ENCODE measurements at places on chromosomes 5 and 9. TPM values are rescaled to one million over a fixed set of nuclear protein-coding genes. Genes with fewer than 3 reads are reported as not detected.
A peak's percentile ranks its signal among the peaks of the same experiment; 100 is the strongest.

The EGR1 gene
- total RNA-seq = 15.2 TPM

The GCNT4 gene
- total RNA-seq = 1.7 TPM

The CCDC152 gene
- 0.26 TPM for total RNA-seq

The LRRC19 gene
- 0.46 TPM for total RNA-seq

The OR1Q1 gene
- total RNA-seq = not detected

The SPINK6 gene
- total RNA-seq = not detected

The NXNL2 gene
- not detected for total RNA-seq

The RLN2 gene
- total RNA-seq = not detected

The SPAAR gene
- total RNA-seq = 0.84 TPM

The OR13C8 gene
- total RNA-seq = not detected

GRCh38 chr5:15142458-15142857, 270.9 kb upstream of the ANKH start:
- DNase-seq = no peak

DNA sequence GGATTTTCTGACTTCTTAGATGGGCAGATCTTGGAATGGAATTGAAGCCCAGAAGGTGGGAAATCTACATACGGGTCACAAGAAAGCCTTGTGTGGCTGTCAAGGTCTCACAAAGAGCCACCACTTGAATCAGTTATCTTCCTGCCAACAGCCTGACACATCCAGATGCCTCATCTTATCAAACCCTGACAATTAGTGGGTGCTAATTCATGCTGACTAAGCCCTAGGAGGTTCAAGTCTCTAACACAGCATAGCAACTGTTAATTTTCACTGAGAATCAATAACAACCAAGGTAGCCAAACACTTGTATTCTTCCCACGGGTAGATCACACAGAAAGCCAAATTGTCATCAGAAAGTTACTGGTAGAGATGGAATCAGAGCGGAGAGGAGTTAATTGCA, 222.2 kb downstream of the TMEM167A start:
- no peak for DNase-seq

- no peak for DNase-seq
Observed at GRCh38 chr5:43255704-43256103, 57.5 kb downstream of the HMGCS1 start.

DNA sequence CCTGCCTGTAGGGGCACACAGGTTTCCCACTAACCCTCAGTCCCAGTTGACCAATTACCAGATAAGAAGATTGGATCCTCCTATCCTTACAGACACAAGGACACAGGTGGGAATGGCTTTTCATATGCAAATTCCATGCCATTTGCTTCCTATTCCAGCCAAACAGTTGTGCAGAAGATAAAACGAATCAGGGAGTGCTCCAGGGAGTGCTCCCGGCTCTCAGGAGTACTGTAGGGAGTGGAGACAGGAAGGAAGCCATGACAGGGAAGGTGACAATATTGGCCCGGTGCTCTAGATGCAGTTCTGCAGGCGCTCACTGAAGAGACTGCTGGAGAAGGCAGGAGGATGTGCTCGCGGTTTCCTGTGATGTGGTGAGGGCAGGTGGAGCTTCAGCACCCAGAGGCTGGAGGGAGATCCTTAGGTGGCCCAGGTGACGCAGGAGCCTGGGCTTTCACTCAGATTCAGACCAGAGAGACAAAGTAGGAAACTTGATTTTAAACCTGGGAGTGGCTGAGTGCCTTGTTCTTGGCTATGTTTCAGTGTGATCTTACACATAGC, 260.0 kb downstream of the AUH start:
- DNase-seq = no peak

DNA sequence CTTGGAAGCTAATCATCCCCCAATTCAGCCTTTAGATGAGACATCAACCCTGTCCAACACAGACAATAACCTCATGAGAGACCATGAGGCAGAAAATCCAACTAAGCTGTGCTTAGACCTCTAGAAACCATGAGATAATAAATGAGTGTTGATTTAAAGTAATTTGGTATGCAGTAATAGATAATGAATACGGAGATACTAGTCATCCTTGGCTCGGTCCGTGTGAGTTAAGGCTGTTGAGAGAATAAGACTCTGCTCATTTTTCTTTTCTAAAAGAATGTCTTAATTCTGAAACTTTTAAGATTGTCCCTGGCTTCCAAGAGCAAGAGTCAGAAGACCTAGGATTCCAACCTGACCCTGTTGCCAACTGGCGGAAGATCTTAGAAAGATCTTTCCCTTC, 6.1 kb downstream of the TNC start:
- no peak for DNase-seq

- peak; percentile 68 for DNase-seq
Observed at GRCh38 chr9:114653556-114654159, 3.9 kb downstream of the TEX53 start.

GRCh38 chr9:93225417-93225816, 41.5 kb downstream of the WNK2 start:
- no peak for DNase-seq

DNA sequence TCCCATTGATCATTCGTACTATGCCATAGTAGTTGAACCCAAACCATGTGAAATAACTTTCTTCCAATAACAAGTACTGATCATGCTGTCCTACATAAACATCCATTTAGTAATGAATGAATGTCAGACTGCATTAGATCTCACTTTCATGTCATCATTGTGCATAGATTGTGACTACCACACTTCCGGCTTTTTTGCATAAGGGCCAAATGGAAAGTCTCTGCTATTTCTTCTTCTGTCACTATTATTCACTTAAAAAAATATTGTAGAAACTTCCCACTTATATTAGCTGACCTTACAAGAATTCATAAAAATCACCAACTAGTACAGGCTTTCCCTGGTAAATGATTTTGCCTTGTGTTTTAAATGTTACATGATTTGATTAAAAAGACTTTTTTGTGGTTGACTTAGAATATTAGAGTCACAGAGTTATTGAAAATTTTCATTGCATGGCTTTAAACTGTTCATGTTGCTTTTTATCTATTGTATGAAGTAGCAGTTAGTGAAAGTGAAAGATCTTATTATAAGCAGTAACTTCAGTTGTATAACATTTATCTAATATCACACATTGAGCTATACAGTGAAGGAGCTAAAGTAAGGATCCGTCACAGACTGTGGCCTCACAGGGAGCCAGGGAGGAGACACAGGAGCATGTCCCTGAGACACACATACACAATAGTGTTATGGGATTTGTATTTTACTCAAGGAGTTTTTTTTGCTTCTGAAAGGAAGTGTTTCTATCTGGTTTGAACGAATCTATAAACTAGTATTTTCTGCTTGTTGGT, 33.9 kb downstream of the LMNB1 start:
- no peak for DNase-seq

- no peak for DNase-seq
Observed at GRCh38 chr5:174504266-174504726, 220.1 kb upstream of the MSX2 start.

- no peak for DNase-seq
Observed at GRCh38 chr9:127494304-127494702, 43.0 kb downstream of the LRSAM1 start.

GRCh38 chr9:131277910-131278701, 1.8 kb upstream of the FAM78A start:
- DNase-seq = peak; percentile 81

- no peak for DNase-seq
Observed at GRCh38 chr9:94017939-94018531, 62.9 kb upstream of the BARX1 start.

DNA sequence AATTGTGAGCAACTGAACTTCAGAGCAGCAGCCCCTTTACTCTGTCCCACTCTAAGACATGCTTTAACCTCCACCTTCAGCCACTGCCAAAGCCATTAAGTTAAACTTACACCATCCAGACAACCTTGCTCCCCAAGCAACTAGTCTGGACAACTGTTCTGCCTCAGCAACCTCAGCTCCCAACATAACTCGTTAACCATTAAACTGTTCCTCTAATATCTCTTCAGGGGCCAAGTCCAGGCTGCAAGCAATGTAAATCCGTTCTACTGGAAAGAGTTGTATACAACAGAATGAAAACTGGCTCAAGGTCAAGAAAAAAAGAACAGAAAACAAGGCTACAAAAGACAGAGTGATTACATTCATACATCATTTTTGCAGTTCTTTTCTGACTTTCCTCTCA, 131.7 kb upstream of the TARS1 start:
- no peak for DNase-seq

DNA sequence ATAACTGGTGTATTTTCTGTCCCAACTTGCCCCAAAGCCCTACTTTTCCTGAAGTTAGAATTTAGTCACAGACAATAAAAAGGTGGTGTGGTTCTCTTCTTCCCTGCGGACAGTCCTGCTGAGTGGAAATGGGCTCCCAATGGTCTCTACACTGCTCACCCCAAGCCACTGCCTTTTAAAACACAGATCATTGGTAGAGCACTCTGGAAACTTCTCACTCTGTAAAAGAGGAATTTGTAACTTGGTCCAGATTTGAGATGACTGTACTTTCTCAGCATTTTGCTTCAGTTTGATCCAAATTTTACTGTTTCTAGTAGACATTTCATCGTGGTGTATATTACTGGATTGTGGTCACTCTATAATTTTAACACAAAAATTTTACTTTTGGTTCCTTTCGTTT, 80.3 kb upstream of the ROR2 start:
- no peak for DNase-seq

- no peak for DNase-seq
Observed at GRCh38 chr5:156481741-156482140, 154.8 kb downstream of the SGCD start.

DNA sequence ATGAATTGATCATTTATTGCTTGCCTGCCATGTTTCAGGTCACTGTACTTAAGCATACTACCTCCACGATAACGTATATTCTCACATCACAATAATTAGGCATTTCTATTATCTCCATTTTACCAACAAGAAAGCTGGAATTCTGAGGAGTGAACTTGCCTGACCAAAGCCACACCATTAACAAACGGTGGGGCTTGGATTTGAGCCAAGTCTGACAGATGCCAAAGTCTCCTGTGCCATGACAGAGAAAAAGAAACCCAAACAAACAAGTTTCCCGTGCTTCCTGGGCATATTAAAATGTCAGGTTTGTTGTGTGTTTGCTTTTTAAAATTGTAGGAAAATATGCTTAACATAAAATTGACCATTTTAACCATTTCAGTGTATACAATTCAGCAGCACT, 40.8 kb upstream of the KCNV2 start:
- DNase-seq = no peak

DNA sequence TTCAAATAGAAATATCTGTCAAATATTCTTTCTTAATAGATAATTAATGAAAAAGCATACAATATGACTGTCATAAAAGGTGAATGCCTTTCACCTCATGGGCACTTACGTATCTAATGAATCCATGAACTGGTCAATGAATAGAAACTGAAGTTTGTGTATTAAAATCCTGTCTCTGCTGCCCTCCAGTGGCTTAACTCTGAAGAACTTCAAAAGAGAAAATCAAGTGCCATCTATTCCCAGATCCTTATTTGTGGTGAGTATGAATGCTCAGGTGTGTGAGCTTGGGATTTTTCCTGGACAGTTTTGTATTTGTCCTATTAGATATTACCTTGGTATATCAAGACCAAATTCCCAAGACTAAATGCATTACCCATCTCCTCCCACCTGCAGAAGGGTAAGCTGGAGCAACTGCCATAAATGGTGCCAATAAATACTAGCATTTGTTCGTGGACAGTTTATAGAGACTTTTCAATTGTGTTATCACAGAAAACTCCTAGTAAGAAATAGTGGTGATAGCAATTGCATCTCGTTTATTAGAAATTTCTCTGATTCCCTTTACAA, 44.0 kb upstream of the SVEP1 start:
- no peak for DNase-seq

GRCh38 chr9:96484521-96484931, 34.6 kb downstream of the HABP4 start:
- no peak for DNase-seq

DNA sequence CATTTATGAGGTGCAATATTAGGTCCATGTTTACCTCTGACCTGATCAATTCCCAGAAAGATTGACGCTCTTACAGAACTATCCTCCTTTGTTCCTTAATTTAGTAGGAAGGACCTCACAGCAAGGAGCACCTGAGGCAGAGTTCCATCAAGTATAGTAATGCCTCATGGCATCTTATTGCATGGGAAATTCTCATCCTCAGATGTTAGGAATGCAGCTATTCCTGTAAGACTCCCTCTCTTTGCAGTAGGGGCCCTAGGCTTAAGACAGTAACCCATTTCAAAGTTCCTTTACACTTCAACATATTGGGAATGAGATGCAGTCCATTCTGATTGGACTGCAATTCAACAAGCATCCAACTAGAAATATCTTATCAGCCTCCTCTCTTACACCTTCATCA, 69.8 kb downstream of the SLCO4C1 start:
- no peak for DNase-seq

DNA sequence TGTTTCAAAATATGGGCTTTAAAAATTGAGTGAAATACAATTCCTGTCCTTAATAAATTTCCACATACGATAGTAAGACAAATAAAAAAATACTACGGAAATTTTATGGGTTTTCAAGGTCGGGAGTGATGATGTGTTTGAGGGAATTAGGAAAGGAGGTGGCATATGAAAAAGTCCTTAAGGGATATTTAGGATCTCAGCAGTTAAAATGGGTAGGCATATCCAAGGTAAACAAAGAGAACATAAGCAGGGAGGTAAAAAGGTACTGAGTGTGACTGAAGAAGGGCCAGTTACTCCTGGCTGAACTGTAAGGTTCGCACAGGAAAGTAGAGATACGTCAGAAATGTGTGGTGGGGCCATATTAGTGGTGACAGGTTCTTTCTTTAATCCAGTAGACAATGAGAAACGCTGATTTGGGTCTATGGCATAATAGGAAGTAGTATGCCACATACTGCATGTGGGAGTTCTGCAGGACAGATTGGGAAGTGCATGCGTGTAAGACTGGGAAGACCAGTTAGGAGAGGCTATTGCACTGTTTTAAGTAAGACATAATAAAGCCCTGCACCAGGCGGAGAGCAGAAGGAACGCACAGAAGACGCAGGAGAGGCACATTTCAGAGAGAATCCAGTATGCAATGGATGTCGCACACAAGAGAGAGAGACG, 937 bp upstream of the HMGCR start:
- DNase-seq = peak; percentile 53

GRCh38 chr5:7533941-7534340, 138.0 kb downstream of the ADCY2 start:
- DNase-seq = no peak

GRCh38 chr9:89655056-89655989, 50.5 kb downstream of the GADD45G start:
- DNase-seq = no peak

- no peak for DNase-seq
Observed at GRCh38 chr9:120259100-120259499, 320.9 kb downstream of the CDK5RAP2 start.
